ENCODE measurements at places on chromosomes 6 and 20.

- DNase-seq: no peak
These were observed 7.2 kb downstream of the PKIG start for GRCh38 chr20:44589537-44589936.

DNA sequence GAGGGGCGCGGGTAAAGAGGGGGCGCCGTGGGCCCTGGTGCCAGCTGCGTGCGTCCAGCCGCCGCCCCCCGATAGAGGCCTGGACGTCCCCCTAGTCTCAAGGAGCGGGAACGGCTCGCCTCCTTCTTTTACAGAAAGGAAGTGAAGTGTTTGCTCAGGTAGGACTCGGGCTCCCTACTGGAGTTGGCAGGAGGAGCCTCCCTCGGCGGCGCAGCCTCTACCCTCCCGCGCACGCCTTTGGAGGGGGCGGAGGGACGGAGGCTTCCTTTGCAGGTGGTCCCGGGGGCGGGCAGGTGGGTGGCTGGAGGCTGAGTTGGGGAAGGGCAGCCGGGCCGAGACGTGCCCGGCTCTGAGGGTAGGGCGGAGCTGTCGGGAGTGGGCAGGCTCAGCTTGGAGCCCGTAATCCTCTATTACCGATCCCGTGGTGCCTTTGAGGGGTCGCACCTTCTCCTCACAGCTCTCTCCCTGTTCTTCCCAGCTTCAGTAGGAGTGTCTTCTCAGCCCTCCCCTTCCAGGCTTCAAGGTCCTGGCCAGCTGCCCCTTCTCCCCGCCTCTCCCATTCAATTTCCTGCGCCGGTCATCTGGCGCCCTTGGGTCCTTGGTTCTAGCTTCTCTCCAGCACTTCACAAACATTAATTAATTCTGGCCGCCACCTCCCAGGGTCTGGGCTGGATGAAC, 728 bp downstream of the ITPR3 start:
- DNase-seq: peak; percentile 58

GRCh38 chr6:104326173-104327001, 533.3 kb downstream of the HACE1 start:
- no peak for DNase-seq

DNA sequence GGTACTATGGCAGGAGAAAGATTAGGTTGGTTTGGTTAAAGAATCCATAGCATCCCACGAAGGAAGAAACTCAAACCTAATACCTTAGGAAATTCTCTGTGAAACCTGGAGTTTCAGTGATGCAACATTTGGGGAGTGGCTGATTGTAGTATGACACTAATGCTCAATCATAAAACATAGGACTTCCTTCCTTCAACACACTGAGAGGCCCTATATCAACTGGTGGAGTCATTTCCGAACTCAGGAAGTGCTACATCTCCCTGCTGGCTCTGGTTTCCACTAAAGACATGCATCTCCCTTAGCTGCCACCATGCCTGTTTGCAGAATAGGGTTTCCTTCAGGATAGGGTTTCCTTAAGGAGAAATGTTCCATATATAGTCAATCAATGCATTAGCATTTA, 5.2 kb upstream of the MANEA start:
- no peak for DNase-seq

DNA sequence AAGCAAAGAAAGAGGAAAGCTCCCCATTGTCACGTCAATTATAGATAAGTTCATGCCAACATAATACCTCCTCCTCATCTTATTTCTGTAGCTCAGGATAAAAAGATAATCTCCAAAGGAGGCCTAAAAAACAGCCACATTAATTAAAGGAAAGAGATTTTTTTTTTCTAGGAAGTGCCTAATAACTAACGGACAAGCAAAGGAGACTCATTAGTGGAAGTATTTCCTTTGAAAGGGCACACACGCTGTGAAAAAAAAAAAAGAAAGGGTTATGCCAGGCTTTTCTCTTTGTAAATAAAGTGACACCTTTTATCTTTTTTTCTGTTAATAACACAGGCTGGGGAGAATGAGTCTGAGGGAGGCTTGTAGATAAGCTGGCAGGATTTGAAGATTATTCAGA, 55.7 kb downstream of the PCSK2 start:
- no peak for DNase-seq

DNA sequence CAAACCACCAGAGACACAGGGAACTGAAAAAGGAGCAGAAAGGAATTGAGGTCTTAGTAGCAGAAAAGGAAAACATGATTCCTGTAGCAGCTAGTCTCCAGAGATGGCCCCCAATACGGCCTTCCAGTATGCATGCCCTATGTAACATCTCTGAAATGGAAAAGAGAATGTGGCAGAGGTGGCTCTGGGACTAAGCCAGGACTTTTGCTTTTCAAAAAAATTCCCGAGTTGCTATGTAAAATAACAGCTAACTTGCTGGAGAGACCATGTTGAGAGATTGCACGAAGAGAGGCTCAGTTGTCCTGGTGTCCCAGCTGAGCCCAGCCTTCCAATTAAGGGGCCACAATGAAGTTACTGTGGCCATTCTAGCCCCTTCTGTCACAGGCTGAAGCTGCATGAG, 27.7 kb downstream of the IL20RA start:
- no peak for DNase-seq

DNA sequence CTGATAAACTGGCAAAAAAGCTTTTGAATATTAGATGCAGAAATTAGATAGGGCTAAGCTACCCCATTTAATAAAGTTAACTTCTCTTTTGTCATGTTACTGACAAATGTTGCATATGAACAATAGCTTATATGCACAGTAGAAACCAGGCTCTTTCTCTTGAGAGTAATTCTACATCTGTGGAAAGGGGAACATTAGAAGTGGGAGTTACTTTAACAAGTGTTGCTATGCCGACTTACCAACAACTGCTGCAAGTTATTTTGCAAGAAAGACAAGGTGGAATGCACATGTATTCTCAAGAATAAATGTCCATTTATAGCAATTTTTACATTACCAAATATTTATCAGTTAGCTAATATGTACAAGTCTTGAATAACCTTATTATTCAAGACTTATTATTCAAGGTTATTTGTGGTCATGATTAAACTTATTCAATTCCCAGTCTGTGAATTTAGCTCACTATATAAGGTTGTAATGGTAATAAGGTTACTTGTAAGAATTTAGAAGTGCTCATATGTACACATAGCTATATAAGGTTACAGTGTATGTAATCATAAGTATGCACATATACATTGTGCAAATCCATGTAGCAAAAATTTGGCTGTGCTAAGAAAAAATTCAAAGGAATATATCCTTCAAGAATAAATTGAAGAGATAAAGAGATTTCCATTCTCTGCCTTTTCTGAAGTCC, 38.3 kb downstream of the ADGRG6 start:
- no peak for DNase-seq

DNA sequence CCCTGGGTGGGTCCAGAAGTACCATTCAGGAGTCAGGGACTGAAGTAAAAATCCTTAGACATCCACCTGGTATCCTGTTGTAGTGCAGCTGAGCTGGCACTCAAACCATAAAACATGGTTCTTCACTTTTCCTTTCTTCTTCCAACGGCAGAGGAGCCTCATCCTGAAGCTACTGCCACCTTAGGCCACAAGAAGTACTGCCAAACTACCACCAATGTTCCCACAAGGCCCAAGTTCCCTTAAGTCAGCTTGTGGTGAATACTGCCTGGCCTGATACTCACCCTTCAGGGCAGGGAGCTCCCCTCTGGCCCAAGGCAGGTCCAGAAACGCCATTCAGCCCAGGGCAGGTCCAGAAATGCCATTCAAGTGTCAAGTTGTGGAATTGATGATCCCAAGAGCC, 1053.4 kb upstream of the CITED2 start:
- peak; percentile 10 for DNase-seq

- no peak for DNase-seq
These were observed 188.3 kb upstream of the KCNG1 start for GRCh38 chr20:51211191-51211590.

DNA sequence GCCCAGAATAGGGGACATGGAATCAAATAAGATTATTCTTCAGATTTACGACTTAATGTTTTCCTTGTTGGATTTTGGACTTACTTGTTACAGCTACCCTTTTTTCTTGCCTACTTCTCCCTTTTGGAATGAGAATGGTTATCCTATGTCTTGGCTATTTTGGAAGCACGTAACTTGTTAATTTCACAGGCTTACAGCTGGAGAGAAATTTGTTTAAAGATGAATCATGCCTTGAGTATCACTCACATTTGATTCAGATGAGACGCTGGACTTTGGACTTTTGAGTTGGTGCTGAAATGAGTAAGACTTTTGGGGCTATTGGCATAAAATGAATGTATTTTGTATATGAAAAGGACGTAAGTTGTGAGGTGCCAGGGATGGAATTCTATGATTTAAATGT, 83.3 kb downstream of the SMPDL3A start:
- no peak for DNase-seq

- peak; percentile 12 for DNase-seq
These were observed at the start of gene CNR1 for GRCh38 chr6:88165844-88166492. Gene CNR1, minus strand, starts transcription at chr6:88166347. Its CDS starts 21,073 bp downstream, at chr6:88145274.

- DNase-seq: no peak
These were observed 183.9 kb downstream of the ZMYND8 start for GRCh38 chr20:47172579-47172978.

DNA sequence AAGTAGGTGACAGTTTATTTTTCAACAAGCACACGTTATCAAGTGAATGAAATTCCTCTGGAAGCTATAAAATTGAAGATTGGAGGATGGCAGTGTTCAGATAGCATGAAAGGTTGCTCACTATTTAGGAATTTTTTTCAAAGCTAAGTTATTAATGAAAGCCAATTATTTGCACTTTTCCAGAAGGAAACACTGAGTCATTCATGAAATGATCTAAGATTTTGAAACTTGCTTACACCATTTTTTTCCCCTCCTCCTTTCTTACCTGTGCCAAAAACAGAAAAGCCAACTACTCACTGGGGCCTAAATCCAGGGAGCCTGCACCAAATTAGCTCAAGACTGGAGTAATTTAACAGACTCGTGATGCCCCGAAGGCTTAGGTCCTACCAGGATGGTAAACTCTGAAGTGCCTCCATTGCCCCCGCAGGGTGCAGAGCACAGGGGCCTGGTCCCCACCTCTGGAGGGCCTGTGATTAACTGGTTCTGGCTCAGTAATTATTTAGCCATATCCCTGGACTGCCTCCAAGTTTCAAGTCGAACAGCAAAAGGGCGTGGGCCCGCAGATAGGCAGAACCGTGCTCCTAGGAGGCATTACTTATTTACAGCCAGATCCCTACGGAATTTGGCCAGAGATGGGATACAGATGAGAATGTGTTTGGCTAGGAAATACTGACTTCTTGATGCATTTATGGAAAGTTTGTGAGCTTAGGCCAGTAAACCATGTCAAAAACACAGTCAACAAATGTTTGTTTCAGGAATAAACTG, 28.0 kb upstream of the ZNF217 start:
- DNase-seq: peak; percentile 62

- DNase-seq: no peak
These were observed 5.1 kb upstream of the TUBB1 start for GRCh38 chr20:59013959-59014608.

DNA sequence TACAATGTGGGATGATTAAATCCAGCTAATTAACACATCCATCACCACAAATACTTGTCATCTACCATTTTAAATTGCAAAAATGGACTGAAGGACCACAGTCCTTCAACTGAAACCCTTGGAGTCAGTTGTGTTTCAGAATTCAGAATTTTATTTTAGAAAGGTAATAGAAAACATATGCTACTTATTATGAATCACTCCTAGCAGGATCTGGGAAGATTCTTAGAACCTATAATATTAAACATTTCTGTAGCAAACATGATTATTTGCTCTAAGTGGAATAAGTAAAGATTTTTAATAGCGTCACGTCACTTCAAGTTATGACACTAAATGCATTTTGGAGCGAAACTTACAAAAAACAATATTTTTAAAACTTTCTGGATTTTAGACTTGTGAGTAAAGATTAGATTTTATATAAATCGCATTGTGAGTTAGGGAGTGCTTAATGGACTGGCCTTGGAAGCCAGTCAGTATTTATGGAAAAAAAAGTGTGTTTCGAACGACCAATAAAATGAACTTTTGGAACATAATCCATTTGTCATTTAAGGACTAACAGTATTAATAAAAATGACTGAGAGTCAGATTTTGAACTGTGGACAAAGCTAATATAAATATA, 71.8 kb upstream of the PHACTR2 start:
- no peak for DNase-seq

GRCh38 chr6:52675372-52675771, 4.5 kb downstream of the TMEM14A start:
- no peak for DNase-seq

GRCh38 chr6:41730531-41731436, 4.6 kb downstream of the TFEB start:
- DNase-seq: no peak

GRCh38 chr20:44754554-44754953, 8.9 kb downstream of the KCNK15 start:
- no peak for DNase-seq

DNA sequence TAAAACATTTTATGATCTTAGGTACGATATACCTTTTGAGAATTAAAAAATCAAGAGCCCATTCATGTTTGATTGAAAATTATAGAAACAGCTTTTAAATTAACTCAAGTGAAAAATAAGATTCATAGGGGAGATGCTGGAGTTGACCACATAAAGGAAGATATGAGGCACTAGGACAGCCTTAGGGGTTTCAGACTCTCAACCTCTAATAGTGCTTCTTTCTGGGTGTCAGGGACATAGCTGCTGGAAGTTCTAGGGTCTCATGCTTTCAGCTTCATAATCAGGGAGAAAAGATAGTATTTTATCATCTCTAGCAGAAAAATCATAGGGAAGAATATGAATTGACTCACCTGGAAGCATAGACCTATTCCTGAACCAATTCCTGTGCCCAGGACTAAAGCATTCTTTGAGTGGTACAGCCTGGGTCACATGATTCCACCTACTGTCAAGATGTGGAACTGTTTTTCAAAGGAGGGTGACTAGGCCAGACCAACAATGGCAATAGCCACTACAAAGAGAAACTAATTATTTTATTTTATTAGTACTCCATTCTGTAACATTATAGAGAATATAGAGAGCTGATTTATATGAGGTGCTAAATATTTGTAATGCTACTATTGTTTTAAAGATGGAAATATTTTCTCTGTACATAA, 27.8 kb upstream of the CENPW start:
- DNase-seq: peak; percentile 32

GRCh38 chr6:53070806-53071205, 5.6 kb downstream of the FBXO9 start:
- DNase-seq: no peak

DNA sequence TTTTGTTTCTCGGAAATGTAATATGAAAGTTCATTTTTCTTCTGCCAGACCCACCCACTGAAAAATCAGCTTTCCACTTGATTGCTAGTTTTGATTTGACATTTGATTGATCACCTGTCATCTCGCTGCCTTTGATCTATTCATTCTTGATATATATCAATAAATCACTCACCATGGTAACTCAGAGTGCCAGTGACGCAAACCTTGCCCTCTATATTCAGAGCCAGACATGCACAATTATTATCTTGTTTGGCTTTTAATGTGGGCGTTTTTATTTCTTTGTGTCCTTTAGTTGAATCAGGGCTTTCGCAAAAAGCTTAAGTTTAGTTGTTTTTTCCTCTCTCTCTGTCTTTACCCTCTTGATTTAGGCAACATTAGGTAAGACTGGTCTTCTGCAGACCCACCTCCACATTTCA, 2.0 kb downstream of the TSHZ2 start:
- DNase-seq: no peak

Data from K562 (cell line).